Activated gamma-delta T cell treated with anti-CD3 and anti-CD28 coated beads, Interleukin-2, amount 50 U/mL, for 16 hours (primary cell): ENCODE measurements at places on chromosomes 12 and 14.

DNA sequence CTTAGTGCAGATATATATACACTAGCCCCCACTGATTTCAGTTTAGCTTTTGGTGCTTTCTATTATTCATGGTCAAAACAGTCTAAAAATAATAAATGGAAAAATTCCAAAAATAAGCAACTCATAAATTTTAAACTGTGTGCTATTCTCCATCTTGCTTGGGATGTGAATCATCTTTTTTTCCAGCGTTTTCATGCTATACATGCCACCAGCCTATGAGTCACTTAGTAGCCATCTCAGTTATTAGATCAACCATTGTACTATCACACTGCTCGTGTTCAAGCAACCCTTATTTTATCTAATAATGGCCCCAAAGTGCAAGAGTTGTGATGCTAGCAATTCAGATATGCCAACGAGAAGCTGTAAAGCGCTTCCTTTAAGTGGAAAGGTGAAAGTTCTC is 73.9 kb upstream of the KRR1 start:
- DNase-seq: no peak

DNA sequence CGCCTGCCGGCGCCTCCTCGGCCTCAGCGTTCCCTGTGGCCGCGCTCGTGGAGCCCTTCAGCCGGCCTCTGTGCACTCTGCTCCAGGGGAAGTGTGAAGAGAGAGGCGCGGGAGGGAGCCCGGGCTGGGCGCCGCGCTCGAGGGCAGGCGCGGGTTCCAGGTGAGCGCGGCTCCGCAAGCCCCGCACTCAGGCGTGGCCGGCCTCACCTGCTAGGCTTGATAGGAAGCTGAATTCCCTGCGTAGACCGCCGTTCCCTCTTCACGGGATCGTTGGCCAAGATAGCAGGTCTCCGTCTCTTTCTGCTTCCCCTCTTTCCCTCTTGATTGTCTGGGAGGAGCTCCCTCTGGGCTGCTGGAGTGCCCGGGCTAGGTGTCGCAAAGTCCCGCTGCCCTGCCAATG is 89.7 kb downstream of the ASCL4 start:
- DNase-seq: no peak

DNA sequence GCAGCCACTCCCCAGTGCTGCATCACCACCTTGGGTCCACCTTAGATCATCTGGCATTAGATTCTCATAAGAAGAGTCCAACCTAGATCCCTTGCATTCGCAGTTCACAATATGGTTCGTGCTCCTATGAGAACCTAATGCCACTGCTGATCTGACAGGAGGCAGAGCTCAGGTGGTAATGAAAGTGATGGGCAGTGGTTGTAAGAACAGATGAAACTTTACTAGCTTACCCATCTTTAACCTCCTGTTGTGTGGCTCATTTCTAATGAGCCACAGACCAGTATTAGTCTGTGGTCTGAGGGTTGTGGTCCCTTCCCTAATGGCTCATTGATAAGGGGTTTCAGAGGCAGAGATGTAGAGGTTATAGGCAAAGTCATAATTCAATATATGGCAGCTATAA is 615.9 kb upstream of the MIS18BP1 start:
- DNase-seq: no peak

GRCh38 chr14:75295491-75296345 is 17.1 kb downstream of the FOS start:
- peak; percentile 52 for DNase-seq

DNA sequence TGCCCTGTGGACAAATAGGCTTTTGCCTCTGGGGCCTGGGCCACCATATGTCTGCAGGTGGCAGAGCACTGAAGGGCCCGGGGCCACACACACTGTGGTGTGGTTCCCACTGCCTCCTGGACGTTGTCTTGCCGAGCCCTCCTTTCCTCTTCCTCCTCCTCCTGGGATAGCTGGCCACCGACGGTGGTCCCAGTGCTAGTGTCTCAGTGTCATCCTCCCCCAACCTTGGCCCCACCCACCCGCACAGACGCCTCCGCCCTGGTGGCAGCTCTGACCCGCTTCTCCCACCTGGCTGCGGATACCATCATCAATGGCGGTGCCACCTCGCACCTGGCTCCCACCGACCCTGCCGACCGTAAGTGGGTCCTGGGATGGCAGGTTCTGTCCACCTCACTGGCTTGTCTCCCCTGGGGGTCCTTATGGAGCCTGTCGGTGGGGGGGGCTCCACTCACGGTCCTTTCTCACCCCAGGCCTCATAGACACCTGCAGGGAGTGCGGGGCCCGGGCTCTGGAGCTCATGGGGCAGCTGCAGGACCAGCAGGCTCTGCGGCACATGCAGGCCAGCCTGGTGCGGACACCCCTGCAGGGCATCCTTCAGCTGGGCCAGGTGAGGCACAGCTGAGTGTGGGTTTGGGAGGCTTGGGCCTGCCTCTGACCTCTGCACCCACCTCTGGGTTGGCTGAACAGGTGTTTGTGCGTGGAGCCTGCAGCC is 23.5 kb downstream of the HIP1R start:
- no peak for DNase-seq

- DNase-seq: no peak
These were observed 9.0 kb downstream of the HPD start for GRCh38 chr12:121849665-121850064.

- DNase-seq: no peak
These were observed 11.3 kb downstream of the ABHD12B start for GRCh38 chr14:50882932-50883826.

- no peak for DNase-seq
These were observed 25.0 kb upstream of the SLC17A8 start for GRCh38 chr12:100331871-100332270.

DNA sequence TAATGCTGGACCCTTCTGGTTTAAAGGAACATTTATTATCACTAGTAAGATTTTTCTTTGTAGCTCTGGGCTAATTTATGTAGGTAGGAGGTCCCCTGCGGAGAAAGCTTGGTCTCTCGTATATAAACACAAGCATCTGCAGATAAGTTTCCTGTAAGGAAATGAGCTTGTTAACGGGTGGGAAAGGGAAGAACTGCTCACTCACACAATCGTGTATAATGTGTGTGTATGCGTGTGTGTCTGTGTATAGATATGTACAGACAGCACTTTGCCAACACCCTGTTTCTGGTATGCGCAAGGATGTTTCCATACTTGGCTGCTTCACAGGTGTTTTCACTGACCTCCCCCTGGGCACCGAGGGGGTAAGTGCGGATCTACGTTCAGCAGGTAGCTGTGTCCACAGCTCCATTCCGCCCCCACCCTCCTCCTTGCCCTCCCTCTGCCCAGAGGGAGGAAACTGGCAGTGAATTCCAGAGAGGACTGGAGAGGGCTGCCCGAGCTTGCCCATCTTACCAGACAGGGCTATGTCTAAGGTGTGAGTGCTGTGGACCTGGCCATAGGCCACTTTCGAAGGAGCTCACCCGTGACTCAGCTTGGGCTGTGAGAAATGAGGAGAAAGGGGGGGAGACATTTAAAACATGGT is 65.2 kb downstream of the NINJ2 start:
- DNase-seq: no peak

DNA sequence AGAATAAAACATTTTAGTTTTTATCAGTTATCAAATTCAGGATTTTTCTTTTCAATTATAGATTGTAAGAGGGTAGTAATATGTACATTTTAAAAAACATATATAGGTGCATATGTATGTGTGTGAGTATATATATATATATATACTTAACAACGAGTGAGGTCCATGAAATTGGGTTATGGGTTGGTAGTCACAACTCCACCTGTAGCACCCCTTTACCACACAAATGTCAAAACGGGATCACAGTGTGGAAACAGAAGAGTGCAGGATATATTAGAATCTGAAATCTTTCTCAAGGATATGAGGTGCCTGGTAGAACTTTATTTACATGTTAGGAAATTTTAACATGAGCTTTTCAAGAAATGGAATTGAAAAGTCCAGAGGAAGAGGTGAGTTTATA is 31.3 kb downstream of the MIA2 start:
- DNase-seq: no peak

- no peak for DNase-seq
These were observed 301.5 kb downstream of the NELL2 start for GRCh38 chr12:44574586-44574985.

DNA sequence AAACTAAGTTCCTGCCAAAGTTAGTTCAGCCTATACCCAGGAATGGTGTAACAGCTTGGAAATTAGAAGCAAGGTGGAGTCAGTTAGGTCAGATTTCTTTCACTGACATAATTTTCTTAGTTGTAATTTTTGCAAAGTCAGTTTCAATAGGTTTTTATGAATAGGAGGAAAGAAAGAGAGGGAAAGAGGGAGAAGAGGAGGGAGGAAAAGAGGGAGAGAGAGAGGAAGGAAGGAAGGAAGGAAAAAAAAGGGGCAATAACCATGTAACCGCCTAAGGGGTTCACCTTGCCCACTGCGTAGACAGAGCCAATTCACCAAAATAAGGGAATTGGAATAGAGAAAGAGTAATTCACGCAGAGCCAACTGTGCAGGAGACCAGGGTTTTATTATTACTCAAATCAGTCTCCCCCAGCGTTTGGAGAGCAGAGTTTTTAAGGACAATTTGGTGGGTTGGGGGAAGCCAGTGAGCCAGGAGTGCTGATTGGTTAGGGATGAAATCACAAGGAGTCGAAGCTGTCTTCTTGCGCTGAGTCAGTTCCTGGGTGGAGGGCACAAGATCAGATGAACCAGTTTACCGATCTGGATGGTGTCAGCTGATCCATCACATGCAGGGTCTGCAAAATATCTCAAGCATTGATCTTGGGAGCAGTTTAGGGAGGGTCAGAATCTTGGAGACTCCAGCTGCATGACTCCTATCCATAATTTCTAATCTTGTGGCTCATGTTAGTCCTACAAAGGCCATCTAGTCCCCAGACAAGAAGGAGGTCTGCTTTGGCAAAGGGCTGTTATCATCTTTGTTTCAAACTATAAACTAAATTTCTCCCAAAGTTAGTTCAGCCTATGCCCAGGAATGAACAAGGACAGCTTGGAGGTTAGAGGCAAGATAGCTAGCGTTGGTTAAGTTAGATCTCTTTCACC is 126.0 kb upstream of the AMIGO2 start:
- DNase-seq: no peak

DNA sequence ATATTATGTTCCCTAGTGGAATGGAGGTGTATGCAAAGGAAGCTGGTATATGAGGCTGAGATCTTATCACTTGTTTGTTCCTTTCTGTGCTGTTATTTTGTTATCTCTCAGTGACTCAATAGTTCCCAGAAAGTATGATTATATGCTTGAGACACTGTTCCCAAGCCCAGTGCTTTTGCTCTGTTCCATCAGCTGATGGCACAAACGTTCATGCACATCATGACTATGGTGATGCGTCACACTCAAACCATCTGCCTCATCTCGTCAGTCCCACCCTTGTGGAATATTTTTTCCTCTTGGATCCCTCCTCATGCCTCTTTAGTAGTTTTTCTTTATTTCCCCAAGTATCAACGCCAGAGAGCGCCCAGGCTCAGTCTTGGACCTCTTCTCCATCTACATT is 786.9 kb downstream of the AACS start:
- DNase-seq: no peak

GRCh38 chr14:73149753-73150152 is 13.4 kb downstream of the PSEN1 start:
- no peak for DNase-seq

DNA sequence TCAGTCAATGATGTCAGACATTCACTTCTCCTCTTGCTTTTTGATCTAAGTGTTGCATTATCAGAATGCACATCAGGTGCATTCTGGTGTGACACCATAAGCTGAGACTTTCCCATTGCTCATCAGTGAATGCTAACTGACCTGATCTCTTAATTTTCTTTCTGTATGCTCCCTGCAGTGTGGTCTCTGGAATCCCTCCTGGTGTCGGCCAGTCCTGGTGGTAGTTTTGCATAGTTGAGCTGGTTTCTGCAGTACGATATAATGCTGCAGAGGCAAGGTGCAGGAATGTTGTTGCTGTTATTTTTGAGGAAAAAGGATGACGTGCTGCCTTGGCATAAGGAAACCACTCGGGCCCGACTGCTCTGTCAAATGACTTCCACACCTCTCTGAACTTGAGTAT is 11.0 kb upstream of the SRP54 start:
- DNase-seq: no peak

DNA sequence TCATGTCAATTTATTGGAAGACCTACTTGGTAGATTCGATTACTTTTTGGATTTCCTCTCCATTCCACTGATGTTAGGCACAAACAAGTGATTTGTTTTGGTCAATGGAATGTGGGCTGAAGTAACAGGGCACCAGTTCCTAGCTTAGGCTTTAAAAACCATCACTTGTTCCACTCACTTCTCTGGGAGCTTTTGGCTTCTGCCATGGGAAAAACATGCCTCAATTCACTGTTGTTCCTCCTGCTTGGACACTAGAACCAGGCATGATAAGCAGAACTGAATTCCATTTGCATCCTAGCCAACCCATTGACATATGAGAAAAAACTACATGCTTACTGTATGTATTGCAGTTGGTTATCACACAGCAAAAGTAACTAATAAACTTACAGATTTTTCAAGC is 47.8 kb downstream of the LLPH start:
- DNase-seq: no peak

- DNase-seq: no peak
These were observed 295.7 kb downstream of the ADGRD1 start for GRCh38 chr12:131249246-131250027.

DNA sequence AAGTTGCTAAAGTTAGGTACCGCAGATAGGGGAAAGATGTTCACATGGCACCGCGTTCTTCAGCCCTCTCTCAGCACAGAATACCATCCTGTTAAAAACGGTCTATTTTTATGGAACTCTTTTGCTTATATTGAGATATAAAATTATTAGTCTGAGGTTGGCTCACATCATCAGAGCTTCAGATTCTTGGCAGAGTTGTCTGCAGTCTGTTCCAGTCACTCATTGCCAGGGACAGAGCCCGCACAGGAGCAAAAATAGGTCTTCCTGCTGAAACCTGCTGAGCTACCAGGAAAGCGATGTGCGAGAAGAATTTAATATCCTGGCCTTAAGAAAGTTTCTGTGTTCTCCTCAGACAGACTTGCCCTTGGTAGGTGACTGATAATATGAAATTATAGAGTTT is 249.8 kb downstream of the VRK1 start:
- no peak for DNase-seq
